ENCODE measurements at places on chromosomes 1 and 21. TPM values are rescaled to one million over a fixed set of nuclear protein-coding genes. Genes with fewer than 3 reads are reported as not detected.

Gene FMO5
- total RNA-seq: 5.1 TPM

Gene HAO2
- total RNA-seq: 30.5 TPM

Gene ASPM
- total RNA-seq: 12.7 TPM

Gene DMRTA2
- not detected for total RNA-seq

Gene AIRE
- total RNA-seq: 0.70 TPM

Data from metanephros (tissue), 2 donors.